ENCODE measurements at places on chromosomes 1 and 21.
A peak's percentile ranks its signal among the peaks of the same experiment; 100 is the strongest.

GRCh38 chr1:151809985-151810556 lies 4.9 kb upstream of the LINGO4 start:
- no peak for DNase-seq

GRCh38 chr1:207366022-207366421 lies 44.5 kb downstream of the CD55 start:
- no peak for DNase-seq

- no peak for DNase-seq
Observed at GRCh38 chr1:155983191-155984024, 5.1 kb upstream of the ARHGEF2 start.

DNA sequence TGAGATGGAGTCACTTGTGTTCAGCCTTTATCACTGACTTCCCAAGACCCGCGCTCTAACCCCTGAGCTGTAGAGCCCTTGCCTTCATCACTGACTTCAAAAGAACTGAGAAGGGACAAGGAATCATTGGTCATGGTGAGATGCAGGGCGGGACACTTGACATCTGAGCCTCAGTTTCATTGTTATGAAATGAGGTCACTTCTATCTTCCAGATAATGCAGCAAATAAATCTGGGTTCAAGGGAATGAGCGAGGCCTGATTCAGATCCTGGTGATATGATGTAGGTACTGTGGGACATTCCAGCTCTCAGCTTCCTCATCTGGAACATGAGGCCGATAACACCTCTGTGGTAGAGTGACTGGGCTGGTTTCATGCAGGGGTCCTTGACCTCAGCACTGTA lies 13.8 kb downstream of the KAZN start:
- DNase-seq: no peak

DNA sequence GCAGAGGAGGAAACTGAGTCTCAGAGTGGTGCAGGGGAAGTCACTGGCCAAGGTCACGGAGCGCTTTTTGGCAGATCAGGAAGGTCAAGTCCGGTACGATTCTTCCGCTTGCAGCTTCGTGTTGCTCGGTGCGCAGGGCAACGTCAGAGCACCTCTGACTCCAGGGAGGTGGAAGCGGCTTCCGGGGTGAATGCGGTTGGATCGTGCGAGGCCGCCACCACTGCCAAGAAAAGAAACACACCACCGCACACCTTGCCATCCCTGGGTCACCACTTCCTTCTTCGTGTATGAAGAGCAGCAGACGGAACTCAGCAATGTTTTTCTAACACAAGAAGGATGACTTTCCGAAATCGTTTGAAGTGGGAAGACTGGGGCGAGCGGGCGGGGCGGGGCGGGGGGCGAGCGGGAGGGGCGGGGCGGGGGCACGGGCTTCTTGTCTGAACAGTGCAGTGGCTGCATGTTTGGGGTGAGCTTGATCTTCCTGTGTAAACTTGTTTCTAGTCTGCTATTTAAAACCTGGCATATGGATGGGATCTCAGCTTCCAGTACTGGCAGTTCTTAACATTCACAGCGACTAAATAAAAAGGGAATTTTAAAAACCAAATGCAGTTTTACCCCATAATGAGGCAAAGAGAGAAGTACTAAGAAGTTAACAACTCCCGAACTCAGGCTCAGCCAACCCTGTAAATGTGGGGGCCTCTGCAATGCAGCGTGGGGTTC lies 300.0 kb downstream of the RRAGC start:
- no peak for DNase-seq

GRCh38 chr1:105436589-105437259 lies 1619.8 kb upstream of the PRMT6 start:
- DNase-seq: no peak

DNA sequence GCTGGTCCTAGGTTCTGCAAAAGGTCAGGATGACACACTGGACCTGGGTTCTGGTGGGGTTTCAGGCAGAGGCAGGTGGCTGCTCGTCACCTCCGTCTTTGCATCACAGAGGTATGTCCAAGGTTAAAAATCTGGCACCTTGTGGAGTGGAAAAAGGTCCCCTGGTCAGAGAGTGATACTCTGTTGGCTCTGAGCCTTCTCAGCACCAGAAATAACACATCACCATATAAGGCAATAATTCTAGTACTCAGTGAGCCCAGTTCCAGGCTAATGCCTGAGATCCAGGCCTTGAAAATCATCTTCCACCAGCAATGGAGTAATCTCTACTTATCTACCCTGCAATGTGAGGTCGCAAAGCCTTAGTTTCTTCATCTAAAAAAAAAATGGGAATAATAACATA lies 127.3 kb upstream of the C8B start:
- DNase-seq: no peak

DNA sequence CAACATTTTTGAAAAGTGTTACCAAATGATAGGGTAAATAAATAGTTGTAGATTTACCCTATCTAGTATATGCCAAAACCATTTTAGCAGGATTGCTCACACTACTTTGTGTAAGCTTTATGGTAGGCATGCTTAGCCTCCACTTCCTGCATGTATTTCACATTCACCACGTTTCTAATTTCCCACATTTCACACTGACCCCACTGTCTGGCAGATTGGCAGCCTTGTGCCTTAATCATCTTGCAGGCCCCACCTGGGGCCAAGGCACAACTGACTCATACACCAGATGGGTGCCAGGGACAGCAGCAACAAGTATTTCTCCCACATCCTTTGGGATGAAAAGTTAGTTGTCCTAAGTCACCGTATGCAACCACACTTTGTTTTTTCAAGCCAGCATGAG lies 21.2 kb upstream of the CENPF start:
- no peak for DNase-seq

GRCh38 chr1:98382986-98383740 lies 278.4 kb upstream of the SNX7 start:
- no peak for DNase-seq

DNA sequence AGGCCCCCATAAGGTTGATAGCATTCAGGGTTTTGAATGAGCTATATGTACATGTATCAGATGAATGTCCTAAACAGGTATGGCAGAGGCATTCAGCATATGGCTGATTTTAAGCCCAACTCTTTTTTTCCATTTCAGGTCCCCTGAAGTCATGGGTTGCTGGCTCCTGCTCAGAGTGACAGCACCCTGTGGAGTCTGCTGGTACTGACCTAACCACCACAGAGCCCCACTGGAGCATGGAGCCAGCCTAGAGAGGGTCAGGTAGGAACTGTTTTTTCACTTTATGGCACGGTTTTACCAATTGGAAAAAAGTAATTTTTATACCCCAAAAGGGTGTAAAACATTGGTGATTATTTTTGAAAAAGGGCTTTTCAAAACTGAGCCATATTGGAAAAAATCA lies 82.5 kb upstream of the MPC2 start:
- no peak for DNase-seq

DNA sequence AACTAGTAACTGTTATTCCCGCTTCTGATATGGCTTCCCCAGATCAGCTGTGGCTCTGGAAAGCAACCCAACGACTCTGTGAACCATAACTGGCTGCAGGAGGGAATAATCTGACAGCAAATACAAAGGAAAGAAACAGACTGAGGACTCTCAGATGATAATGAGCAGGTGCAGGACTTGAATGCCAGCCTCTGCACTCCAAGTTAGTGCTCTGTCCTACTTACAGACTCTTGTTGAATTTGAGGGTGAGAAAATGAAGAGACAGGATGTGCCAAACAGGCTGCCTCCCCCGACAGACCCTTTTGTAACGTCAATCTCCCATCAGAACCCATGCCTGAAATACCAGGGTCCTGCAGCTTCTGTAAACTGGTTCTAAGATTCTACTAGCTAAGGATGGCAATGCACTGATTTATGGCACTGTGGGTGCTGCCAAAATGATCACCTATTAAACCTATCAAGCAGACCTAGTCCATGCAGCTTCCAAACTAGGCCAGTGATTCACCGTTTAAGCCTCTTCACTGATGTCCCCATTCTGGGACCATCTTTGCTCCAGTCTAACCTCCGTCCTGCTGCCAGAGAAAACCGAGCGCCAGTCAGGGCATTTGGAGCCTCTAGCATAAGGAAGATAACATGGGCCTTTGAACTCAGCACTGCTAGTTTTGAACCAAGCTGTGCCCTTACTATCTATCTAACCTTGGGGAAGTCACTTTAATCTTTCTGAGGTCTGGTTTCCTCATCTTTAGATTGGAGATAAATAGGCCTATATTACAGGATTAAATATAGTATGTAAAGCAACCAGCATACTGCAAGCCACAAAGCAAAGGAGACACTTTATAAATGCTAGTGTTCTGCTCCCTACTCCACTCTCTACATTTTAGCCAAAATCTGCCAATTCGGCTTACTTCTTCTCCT lies 4.8 kb downstream of the MKNK1 start:
- no peak for DNase-seq

- no peak for DNase-seq
Observed at GRCh38 chr1:3767328-3767925, 5.1 kb upstream of the SMIM1 start.

- peak; percentile 28 for DNase-seq
Observed at GRCh38 chr1:155226910-155227260, 18.4 kb downstream of the MTX1 start.

DNA sequence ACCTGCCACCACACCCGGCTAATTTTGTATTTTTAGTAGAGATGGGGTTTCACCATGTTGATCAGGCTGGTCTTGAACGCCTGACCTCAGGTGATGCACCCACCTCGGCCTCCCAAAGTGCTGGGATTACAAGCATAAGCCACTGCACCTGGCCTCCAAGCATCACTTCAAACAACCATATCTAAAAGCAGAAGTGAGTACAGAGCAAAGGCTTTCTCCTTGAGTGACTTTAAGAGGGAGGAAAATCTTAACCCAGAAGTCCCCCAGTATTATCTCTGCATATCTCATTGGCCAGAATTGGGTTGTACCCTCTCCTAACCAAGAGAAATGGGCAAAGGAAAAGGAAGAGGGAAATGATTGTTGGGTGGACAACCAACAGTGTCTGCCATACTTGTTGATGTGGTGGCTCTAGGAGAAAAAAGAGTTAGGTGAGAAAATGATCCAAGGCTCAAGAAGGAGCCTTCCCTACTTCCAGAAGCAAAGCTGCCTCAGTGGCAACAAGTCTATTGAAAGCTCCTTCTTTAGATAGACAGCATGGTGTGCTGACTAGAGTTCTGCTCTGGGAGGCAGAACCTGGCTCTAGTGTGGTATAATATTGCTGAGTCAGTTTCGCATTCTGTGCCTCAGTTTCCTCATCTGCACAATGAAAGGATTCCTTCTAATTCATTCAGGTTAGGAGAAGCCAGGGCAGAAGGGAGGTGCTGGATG lies 16.8 kb upstream of the FOXE3 start:
- DNase-seq: no peak

GRCh38 chr1:1941211-1941841 lies 22.2 kb upstream of the TMEM52 start:
- no peak for DNase-seq

- peak; percentile 17 for DNase-seq
Observed at GRCh38 chr1:5975133-5975880, 16.9 kb downstream of the NPHP4 start.

- DNase-seq: peak; percentile 63
Observed at GRCh38 chr1:119712342-119713038, 756 bp downstream of the PHGDH start.

DNA sequence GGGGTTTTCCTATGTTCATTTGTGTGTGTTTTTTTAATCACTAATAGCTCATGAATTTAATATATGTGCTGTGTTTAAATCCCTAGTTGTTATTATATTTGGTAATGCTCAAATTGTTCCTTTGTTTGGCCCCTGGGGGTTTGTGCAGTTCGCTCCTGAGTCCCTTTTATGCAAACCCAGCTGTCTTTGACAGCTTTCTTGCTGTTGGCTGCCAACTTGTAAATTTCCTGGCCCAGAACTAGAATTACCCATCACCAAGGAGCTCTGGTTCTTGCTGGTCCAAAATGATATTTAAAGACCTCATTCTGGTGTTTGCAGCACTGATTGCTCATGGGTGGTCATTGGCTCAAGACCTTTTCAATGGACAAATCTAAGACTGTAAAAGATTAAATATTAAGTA lies 39.6 kb upstream of the PGBD5 start:
- DNase-seq: no peak

DNA sequence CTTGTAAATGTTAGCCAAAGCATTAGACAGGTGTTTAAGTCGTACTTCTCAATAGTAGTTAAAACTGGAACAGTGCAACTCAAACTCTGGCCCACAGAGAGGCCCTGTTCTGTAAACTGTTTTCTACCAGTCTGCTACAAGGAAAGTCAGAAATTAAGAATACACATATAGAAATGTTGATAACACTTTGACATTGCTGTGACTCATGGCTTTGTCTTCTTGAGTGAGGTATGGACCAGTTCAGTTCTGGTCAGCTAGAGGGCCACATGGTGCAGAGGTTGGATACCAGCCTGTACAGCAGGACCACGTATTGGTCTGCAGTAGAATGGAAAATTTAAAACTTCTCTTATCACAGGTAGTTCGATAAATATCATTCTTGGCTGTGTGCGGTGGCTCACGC lies 22.3 kb downstream of the ZBTB8B start:
- DNase-seq: no peak

- DNase-seq: no peak
Observed at GRCh38 chr1:114195819-114196218, 42.1 kb upstream of the SYT6 start.

DNA sequence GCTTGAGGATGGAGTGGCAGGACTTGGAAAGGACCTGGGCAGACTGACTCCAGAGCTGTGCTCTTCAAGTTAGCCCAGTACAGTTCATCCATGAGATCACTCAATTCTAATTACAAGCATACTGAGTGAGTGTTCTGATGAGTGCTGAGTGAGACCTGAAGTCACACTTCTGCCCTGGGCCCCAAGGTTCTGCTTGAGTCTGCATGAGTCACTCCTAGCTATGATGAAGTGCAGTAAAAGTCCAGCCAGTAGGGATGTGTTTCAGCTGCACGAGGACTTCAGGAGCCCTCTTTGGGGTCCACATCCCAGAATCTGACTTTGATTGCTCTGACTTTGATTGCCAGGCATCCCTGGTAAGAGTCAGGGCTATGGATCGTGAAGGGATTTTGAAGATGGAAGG lies 35.8 kb downstream of the PLEKHA6 start:
- DNase-seq: no peak

DNA sequence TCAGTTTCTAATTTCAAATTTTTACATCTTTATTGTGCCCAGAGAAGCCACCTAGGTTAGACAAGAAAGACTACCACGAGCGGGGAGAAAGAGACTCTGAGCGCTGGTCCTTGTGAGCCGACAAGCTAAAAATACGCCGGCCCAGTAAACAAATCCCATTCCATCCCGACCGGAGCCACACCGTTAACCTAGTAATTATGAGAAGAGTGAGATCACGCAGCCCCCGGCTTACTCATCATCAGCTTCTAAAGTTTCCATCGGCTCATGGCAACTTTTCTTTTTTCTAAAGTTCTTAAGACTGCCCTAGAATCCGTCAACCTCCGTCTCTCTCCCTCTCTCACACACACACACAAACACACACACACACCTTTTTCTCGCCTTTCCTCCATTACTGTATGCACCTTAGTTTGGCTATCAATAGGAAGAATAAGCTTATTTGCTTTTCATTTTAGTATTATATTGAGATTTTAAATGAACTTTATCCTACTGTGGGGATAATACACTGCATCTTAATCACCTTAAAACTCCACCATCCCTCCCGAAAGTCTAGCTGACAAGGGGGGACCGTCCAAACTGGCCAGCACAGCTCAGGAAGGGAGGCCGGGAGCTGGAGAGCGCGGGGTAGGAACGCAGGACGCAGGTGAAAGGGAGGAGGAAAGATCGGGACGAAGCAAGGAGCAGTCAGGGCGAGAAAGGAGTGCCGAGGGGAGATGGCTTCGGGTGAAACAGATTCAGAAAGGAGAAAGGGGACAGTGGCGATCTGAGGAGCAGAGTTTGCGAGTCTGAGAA lies 728 bp downstream of the OTUD7B start:
- no peak for DNase-seq
